ENCODE measurements at places on chromosomes 3 and 15. TPM values are rescaled to one million over a fixed set of nuclear protein-coding genes. Genes with fewer than 3 reads are reported as not detected.

- peak overlapping the region; percentile 93 for H3K27ac ChIP-seq
- no peaks in the 10 kb centered on the region for H3K27me3 ChIP-seq
- peaks cover 44% of the 10 kb centered on the region for H3K4me1 ChIP-seq
- no peak for DNase-seq
These were observed 7.3 kb upstream of the BCL2A1 start for GRCh38 chr15:79978260-79978654.

GRCh38 chr15:69830876-69831275 lies 266.8 kb downstream of the TLE3 start:
- H3K36me3 ChIP-seq = no peaks in the 10 kb centered on the region
- H3K4me3 ChIP-seq = no peak overlapping the region
- no peak overlapping the region for H3K27ac ChIP-seq
- DNase-seq = no peak
- H3K27me3 ChIP-seq = no peaks in the 10 kb centered on the region
- H3K4me1 ChIP-seq = no peaks in the 10 kb centered on the region

DNA sequence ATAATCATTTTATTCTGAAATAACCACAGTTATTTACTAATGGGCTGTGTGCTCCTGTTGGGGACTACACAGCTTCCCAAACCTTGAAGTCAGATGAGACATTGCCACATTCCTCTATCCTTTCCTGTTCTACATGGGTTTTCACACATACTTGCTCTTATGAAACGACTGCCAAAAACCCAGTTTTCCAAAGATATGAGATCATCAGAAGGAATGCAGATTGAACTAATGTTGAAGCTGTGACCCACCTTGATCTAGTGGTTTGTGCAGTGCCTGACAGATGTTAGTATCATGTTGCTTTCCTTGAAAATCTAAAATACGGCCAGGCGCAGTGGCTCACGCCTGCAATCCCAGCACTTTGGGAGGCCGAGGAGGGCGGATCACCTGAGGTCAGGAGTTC lies 144.6 kb downstream of the VGLL4 start:
- no peak overlapping the region for H3K4me3 ChIP-seq
- no peak overlapping the region for H3K27ac ChIP-seq
- peaks cover 5% of the 10 kb centered on the region for H3K36me3 ChIP-seq

PCYT1A gene
- 47.1 TPM for total RNA-seq

DNA sequence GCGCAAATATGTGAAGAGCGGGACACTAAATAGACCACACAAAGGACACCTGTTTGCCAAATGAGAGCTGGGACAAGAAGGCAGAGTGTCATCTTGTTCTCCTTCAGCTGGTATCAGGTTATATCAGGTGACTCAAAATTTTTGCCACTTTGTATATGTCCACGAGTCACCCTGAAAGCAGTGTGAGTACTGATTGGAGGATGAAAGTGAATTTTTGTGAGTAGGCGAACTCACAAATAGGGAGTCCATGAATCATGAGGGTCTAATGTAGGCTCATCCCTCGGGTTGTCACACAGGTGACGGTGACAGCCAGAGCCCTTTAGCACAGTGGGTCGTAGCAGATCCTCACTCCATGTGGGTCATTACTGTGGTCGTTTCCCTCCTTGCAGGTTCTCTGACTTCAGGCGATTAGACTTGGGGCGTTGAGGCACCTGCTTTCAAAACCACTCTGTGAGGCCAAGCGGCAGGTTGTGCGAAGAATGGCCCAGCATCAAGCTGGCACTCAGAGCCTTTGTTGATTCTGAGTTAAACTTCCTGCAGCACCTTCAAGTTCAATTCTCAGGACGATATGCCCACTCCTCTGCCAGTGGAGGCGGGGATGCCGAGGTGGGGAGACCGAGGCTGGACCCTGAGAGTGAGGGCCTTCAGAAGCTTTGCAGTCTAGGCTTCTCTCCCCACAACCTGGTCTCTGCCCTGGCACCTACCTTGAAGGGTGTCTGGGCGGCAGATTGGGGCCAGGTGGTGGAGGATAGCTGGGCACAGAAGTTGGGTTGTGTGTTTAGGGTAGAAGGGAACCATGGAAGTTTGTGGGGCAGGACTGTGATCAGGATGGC lies 173.8 kb downstream of the SMAD6 start:
- H3K27ac ChIP-seq = no peak overlapping the region
- peaks cover 2% of the 10 kb centered on the region for H3K4me1 ChIP-seq
- no peak for DNase-seq
- no peaks in the 10 kb centered on the region for H3K36me3 ChIP-seq
- peaks cover 2% of the 10 kb centered on the region for H3K27me3 ChIP-seq
- H3K4me3 ChIP-seq = no peak overlapping the region

DNA sequence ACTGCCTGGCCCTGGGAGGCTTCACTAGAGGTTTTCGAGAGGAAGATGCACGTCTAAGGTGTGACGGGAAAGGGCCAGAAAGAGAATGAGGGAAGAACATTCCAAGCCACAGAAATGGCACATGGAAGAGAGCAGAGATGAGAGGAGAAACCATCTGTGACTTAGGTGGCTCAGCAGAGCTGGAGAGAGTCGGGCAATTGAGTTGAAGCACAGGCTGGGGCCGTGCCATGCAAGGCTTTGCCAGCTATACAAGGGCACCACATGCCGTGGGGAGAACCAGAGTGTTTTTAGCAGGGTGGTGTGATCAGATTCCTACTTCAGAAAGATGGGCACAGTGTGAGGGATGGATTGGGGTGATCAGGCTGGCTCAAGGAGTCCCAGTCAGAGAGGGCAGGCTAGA lies 126.1 kb downstream of the VGLL4 start:
- H3K4me1 ChIP-seq = peaks cover 6% of the 10 kb centered on the region
- no peak overlapping the region for H3K27ac ChIP-seq
- peaks cover 2% of the 10 kb centered on the region for H3K36me3 ChIP-seq
- no peak overlapping the region for H3K4me3 ChIP-seq
- no peak for DNase-seq

GRCh38 chr3:106114848-106115247 lies 246.0 kb upstream of the CBLB start:
- H3K27me3 ChIP-seq = no peaks in the 10 kb centered on the region
- DNase-seq = no peak
- H3K4me3 ChIP-seq = no peak overlapping the region
- H3K27ac ChIP-seq = no peak overlapping the region

DNA sequence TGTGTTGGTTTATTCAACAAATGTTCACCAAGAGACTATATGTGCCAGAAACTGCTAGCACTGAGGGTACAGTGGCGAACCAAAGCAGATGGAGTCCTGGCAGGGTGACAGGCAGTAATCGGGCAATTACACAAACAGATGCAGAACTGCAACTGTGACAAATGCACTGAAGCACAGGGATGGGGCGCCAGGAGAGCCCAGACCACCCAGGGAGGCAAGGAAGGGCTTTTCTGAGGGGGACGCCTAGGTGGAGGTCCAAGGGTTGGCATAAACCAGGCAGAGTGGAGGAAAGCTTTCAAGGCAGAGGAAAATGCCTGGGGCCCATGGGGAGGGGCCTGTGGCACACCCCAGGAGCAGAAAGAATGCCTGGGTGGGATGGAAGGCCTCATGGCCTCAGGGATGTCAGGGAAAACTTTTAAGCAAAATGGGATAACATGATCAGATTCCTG lies 5.5 kb downstream of the DIS3L start:
- no peaks in the 10 kb centered on the region for H3K27me3 ChIP-seq
- H3K4me3 ChIP-seq = no peak overlapping the region
- peak overlapping the region; percentile 2 for H3K27ac ChIP-seq
- peaks cover 12% of the 10 kb centered on the region for H3K36me3 ChIP-seq
